ENCODE measurements at places on chromosomes 12 and 14.

GRCh38 chr14:61330511-61330910 lies 9.1 kb downstream of the PRKCH start:
- DNase-seq: no peak

GRCh38 chr14:21201732-21202462 lies 46.0 kb upstream of the OR5AU1 start:
- no peak for DNase-seq

- no peak for DNase-seq
Observed at GRCh38 chr12:123006977-123007376, 26.5 kb downstream of the ARL6IP4 start.

GRCh38 chr14:94042433-94043091 lies 16.4 kb downstream of the OTUB2 start:
- DNase-seq: no peak

DNA sequence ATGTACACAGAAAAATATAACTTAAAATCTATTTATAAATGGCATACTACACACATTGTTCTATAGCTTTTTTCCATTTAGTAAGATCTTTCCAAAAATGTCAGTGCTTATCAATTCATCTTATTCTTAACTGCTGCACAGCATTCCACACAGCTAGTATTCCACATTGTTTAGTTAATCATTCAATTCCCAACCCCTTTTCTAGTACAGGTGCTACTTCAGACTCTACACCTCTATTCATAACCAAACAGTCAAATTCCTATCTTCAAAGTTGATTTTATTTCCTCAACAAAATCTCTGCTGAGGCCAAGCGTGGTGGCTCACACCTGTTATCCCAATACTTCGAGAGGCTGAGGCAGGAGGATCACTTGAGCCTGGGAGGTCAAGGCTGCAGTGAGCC lies 12.3 kb upstream of the NEK9 start:
- DNase-seq: no peak
